NCI-H1436 treated with DMSO at 0.1 percent for 48 hours (cell line): ENCODE measurements at places on chromosomes 3 and 15.

DNA sequence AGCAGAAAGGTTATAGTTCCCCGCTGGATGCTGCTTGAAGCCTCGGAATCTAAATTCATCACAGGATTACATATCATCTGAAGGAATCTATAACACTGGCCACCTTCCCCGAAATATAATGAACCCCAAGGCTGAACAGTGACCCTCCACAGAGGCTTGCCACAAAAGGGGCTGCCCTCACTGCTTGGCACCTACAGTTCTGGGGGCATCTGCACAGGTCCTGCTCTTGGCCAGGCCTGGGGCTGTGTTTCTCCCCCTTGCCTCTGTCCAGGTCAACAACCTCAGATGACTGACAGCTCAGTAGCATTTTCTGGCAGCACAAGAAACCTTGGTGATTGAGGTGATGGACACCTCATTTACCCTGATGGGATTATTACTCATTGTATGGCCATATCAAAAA, 1.5 kb upstream of the ADAMTS17 start:
- DNase-seq = no peak

DNA sequence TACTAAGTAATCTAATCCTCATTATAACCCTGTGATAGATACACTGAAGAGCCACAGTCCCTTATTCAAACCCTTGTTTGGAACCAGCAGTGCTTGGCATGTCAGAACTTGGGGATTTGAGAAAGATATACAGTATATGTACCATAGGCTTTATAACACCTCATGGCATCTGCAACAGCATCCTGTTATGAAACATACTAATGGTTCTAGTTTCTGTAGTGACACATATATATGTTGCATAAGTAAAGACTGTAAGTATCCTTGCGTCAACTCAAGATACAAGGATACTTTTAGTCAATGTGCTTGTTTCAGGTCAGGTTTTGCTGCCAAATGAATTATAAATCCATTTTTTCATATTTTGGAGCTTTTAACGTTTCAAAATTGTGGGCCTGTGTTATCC, 58.5 kb downstream of the CCNL1 start:
- DNase-seq = no peak

- no peak for DNase-seq
Observed at GRCh38 chr3:123412076-123412475, 36.8 kb downstream of the ADCY5 start.

GRCh38 chr3:195207056-195207455, 63.9 kb downstream of the XXYLT1 start:
- DNase-seq = no peak

- DNase-seq = no peak
Observed at GRCh38 chr15:62881056-62881455, 161.5 kb upstream of the TPM1 start.
